Peyer's patch (tissue), 4 donors: ENCODE measurements at places on chromosomes 12 and 14.

- H3K27me3 ChIP-seq: no peaks in the 10 kb centered on the region
- no peaks in the 10 kb centered on the region for H3K36me3 ChIP-seq
- H3K4me1 ChIP-seq: no peaks in the 10 kb centered on the region
- no peak overlapping the region for H3K27ac ChIP-seq
- no peak overlapping the region for H3K4me3 ChIP-seq
- no peak for DNase-seq
Observed at GRCh38 chr12:100793182-100793581, 1.4 kb upstream of the ANO4 start.

DNA sequence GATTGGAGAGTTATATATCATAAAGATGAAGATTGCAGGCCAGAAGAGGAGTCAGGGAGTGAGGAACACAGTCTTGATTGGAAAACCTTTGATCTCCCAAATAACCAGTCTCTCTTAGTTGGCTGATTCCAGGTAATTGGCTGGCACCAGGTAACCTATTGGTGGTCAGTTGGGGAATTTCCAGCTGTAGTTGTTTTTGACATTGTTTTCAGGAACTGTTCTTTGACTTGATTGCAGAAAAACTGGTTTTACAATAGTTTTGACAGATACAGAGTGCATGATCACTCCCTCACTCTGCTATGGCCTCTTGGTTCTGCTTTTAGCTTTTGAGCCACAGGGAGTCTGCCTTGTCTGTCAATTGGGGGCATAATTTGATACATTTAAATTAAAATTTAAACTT lies 71.6 kb downstream of the ZNF641 start:
- H3K4me3 ChIP-seq: no peak overlapping the region
- DNase-seq: no peak
- H3K36me3 ChIP-seq: no peaks in the 10 kb centered on the region

DNA sequence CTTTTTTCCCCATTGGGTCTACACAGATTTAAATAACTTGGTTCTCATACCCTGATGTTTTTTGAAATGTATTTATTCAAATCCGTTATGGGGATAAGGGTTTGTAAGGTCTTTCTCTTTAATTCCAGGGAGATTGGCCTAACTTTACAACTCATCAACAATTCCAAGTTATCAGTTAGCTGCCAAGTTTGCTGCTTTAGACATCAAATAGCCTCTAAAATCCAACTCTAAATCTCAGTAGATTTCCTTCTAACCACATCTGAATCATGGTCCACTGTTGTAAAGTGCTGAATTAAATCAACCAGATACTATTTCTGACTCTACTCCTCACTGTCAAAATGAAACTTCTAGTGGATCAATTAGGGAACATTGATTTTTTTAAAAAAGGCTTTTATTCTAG lies 364.1 kb upstream of the E2F7 start:
- no peaks in the 10 kb centered on the region for H3K27me3 ChIP-seq
- no peak overlapping the region for H3K27ac ChIP-seq
- no peaks in the 10 kb centered on the region for H3K4me1 ChIP-seq

DNA sequence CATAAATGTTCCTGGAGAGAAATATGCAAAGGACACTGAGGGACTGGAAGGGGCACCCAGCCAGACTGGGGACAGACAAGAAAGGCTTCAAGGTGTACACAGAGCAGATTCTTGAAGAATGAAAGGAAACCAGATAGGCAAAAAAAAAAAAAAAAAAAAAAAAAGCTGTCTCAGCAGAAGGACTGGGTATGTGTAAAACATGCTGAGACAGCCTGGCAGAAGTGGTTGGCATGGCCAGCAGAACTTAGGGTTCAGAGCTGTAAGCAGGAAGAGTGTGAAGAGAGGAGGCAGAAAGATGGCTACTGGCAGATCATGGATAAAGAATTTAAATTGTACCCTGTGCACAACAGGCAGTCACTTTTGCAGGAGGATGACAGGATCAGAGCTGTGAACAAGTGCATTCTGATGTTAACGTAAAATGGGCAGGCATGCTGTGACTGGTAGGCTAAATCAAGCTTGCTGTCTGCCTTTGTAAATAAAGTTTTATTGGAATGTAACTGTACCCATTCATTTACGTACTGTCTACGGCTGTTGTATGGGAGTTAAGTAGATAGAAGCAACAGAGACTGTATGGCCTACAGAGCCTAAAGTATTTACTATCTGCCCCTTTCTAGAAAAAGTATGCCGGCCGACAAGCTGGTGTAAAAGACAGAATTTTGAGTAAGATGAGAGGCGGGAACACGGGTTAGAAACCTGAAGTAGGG lies 42.2 kb downstream of the UBR7 start:
- H3K27me3 ChIP-seq: no peaks in the 10 kb centered on the region
- H3K27ac ChIP-seq: no peak overlapping the region
- peaks cover 89% of the 10 kb centered on the region for H3K36me3 ChIP-seq
- no peak overlapping the region for H3K4me3 ChIP-seq
- DNase-seq: no peak
- no peaks in the 10 kb centered on the region for H3K4me1 ChIP-seq

- H3K4me3 ChIP-seq: no peak overlapping the region
- H3K27me3 ChIP-seq: no peaks in the 10 kb centered on the region
- no peaks in the 10 kb centered on the region for H3K4me1 ChIP-seq
- no peak for DNase-seq
- H3K36me3 ChIP-seq: no peaks in the 10 kb centered on the region
Observed at GRCh38 chr14:55889124-55889523, 229.1 kb upstream of the PELI2 start.

DNA sequence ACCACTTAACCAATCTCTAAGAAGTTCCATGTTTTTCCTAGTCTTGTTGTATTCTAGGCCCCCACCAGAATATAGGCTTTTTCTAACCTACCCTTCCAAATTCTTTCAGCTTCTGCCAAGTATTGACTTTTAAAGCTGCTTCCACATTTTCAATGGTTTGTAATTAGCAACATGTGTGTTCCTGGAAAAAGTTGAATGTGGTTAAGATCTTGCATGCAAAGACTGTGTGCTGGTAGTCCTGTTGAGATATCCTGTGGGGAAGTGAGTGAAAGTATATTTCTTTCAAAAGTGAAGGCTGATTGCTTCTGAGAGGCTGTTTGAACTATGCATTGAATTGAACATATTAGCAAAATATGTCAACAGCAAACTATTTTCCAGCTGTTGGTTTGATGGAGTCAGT lies 646 bp upstream of the OR6C4 start:
- no peak for DNase-seq
- no peaks in the 10 kb centered on the region for H3K27me3 ChIP-seq
- H3K36me3 ChIP-seq: no peaks in the 10 kb centered on the region
- no peaks in the 10 kb centered on the region for H3K4me1 ChIP-seq
- no peak overlapping the region for H3K27ac ChIP-seq
- H3K4me3 ChIP-seq: no peak overlapping the region

GRCh38 chr12:104858611-104859543 lies 99.2 kb downstream of the SLC41A2 start:
- DNase-seq: no peak
- H3K27ac ChIP-seq: no peak overlapping the region
- no peaks in the 10 kb centered on the region for H3K4me1 ChIP-seq
- no peak overlapping the region for H3K4me3 ChIP-seq

- no peaks in the 10 kb centered on the region for H3K36me3 ChIP-seq
- no peak overlapping the region for H3K4me3 ChIP-seq
- no peak for DNase-seq
- H3K27ac ChIP-seq: no peak overlapping the region
- no peaks in the 10 kb centered on the region for H3K4me1 ChIP-seq
Observed at GRCh38 chr12:102992297-102992696, 34.8 kb downstream of the ASCL1 start.

- no peaks in the 10 kb centered on the region for H3K36me3 ChIP-seq
- no peak overlapping the region for H3K27ac ChIP-seq
- no peaks in the 10 kb centered on the region for H3K27me3 ChIP-seq
- H3K4me3 ChIP-seq: no peak overlapping the region
- H3K4me1 ChIP-seq: no peaks in the 10 kb centered on the region
Observed at GRCh38 chr12:120699553-120699952, 10.7 kb upstream of the UNC119B start.

DNA sequence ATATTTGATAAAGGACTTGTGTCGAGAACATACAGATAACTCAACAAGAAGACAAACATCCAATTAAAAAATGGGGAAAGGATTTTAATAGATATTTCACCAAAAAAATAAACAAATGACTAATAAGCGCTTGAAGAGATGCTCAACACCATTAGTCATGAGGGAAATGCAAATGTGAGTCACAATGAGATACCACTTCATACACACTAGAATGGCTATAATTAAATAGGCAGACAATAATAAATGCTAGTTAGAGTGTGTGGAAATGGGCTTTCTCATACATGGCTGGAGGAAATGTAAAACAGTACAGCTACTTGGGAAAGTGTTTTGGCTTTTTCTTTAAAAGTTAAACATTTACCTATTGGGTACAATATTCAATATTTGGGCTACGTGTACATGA lies 34.8 kb downstream of the DLK1 start:
- no peak overlapping the region for H3K27ac ChIP-seq
- H3K36me3 ChIP-seq: no peaks in the 10 kb centered on the region
- H3K4me3 ChIP-seq: no peak overlapping the region
- no peak for DNase-seq
- no peaks in the 10 kb centered on the region for H3K4me1 ChIP-seq
- no peaks in the 10 kb centered on the region for H3K27me3 ChIP-seq

- no peak overlapping the region for H3K27ac ChIP-seq
- H3K4me3 ChIP-seq: no peak overlapping the region
- no peak for DNase-seq
- H3K36me3 ChIP-seq: no peaks in the 10 kb centered on the region
- H3K4me1 ChIP-seq: no peaks in the 10 kb centered on the region
- no peaks in the 10 kb centered on the region for H3K27me3 ChIP-seq
Observed at GRCh38 chr12:58596381-58596780, 323.9 kb downstream of the LRIG3 start.

DNA sequence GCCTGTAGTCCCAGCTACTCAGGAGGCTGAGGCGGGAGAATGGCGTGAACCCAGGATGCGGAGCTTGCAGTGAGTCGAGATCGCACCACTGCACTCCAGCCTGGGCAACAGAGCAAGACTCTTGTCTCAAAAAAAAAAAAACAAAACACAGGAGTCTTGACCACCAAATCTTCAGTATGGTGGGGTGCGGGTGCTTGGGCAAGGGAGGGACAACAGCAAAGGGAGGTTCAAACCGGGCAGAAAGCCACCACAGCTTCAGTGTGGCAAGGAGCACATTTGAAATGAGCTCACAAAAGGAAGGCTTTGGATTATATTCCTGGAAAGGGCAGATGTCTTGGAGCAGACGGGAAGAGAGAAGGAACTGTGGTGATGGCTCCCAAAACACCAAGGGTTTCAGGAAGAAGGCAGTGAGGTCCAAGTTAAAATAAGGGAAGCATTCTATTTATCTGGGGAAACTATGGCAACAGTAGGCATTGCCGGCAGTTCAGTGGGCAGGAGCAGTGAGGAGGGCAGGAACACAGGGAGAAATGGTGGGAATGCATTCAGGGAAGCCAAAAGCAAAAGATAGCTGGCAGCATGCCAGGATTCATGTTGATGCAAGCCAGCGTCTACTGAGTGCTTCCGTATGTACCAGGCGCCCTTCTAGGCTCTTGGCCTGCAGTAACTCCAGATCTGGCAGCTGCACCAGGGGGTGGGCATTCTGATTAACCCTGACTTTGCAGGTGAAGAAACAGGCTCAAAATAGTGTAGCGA lies 51.0 kb upstream of the SRSF5 start:
- H3K27me3 ChIP-seq: no peaks in the 10 kb centered on the region
- no peaks in the 10 kb centered on the region for H3K4me1 ChIP-seq
- peak overlapping the region; percentile 23 for H3K27ac ChIP-seq
- no peak overlapping the region for H3K4me3 ChIP-seq
- H3K36me3 ChIP-seq: no peaks in the 10 kb centered on the region
- DNase-seq: no peak
